ENCODE measurements at places on chromosomes 3 and 15. TPM values are rescaled to one million over a fixed set of nuclear protein-coding genes. Genes with fewer than 3 reads are reported as not detected.

SERPINI1 gene
- 1.4 TPM for total RNA-seq

CKMT1A gene
- not detected for total RNA-seq

ACTL6A gene
- total RNA-seq: 58.5 TPM

GOLGA6B gene
- not detected for total RNA-seq

ISLR2 gene
- not detected for total RNA-seq

TIGIT gene
- not detected for total RNA-seq

UROC1 gene
- not detected for total RNA-seq

FMN1 gene
- total RNA-seq: 1.2 TPM

GUCA1C gene
- not detected for total RNA-seq

CNTN4 gene
- total RNA-seq: not detected

MEGF11 gene
- not detected for total RNA-seq

IQSEC1 gene
- 5.8 TPM for total RNA-seq

GOLGA8S gene
- total RNA-seq: not detected

TMC3 gene
- not detected for total RNA-seq

KIF23 gene
- 61.7 TPM for total RNA-seq

SCAP gene
- 52.6 TPM for total RNA-seq

DHFR2 gene
- total RNA-seq: 1.6 TPM

UQCC5 gene
- total RNA-seq: 3.5 TPM

IP6K2 gene
- 50.9 TPM for total RNA-seq

RBP2 gene
- not detected for total RNA-seq

GOLGA8M gene
- total RNA-seq: not detected

CCNB2 gene
- 96.0 TPM for total RNA-seq

CLDN18 gene
- not detected for total RNA-seq

KNG1 gene
- total RNA-seq: not detected

DPPA2 gene
- not detected for total RNA-seq

WDR6 gene
- 65.4 TPM for total RNA-seq

DGKG gene
- under 0.01 TPM for total RNA-seq

NEK10 gene
- total RNA-seq: 6.7 TPM

IVD gene
- total RNA-seq: 35.1 TPM

SPINK8 gene
- not detected for total RNA-seq

DOCK3 gene
- total RNA-seq: not detected

STAB1 gene
- total RNA-seq: 1.9 TPM
